Activated naive CD8-positive, alpha-beta T cell treated with anti-CD3 and anti-CD28 coated beads, Interleukin-2, amount 10 ng/mL, durations not matched to agents 7 days and 5 days (primary cell): ENCODE measurements at places on chromosomes 1 and 21. TPM values are rescaled to one million over a fixed set of nuclear protein-coding genes. Genes with fewer than 3 reads are reported as not detected.
A peak's percentile ranks its signal among the peaks of the same experiment; 100 is the strongest.

The ASCL5 gene
- total RNA-seq = not detected

The RWDD3 gene
- total RNA-seq = 21.4 TPM

The RHOU gene
- 7.7 TPM for total RNA-seq

The LRRC3 gene
- total RNA-seq = 3.5 TPM

The SLC35F3 gene
- total RNA-seq = 33.8 TPM

The IL23R gene
- 0.19 TPM for total RNA-seq

The C1QTNF12 gene
- total RNA-seq = 2.2 TPM

The LCE3D gene
- total RNA-seq = not detected

GRCh38 chr1:31479811-31480210, 66.8 kb downstream of the SERINC2 start:
- no peaks in the 10 kb centered on the region for H3K36me3 ChIP-seq
- peaks cover 21% of the 10 kb centered on the region for H3K27me3 ChIP-seq
- DNase-seq = no peak
- H3K27ac ChIP-seq = no peak overlapping the region

DNA sequence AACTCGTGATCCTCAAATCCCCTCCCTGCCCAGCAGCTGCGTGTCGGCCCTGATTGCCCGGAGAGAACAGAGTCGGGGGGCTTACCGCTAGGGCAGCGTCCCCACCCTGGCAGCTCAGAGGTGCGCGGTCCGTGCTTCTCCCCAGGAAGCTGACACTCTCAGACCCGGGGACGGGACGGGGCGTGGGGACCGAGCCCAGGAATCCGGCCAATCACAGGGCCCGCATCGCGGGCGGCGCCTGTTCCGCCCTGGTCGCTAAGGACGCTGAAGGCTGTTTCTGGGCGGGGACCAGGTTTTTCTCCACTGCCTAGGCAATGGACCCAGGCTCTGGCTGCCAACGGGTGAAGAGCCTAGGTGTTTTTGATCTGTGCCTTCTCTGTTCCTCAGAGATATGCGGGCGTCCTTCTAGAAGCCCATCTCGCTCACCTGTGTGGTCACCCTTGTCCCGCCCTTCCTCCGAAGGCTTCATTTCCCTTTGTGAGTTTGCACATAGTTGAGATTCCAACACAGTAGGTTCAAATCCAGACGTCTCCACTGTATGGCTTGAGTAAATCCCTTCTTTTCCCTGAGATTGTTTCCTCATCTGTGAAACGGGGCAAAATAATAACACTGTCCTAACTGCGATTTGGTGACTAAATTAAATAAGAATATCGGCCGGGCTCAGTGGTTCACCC, at the start of gene C1orf87:
Gene C1orf87 (minus strand): TSS at position 166 of the 674 bp plus-strand sequence. CDS start 1,127 bp downstream, outside the sequence.
- no peak for DNase-seq
- no peak within 1 kb of the TSS for H3K4me3 ChIP-seq
- H3K36me3 ChIP-seq = no peaks in the 10 kb centered on the region
- H3K4me1 ChIP-seq = no peaks in the 10 kb centered on the region
- H3K27me3 ChIP-seq = peaks cover 28% of the 10 kb centered on the region

GRCh38 chr21:39022035-39022434, 161.2 kb downstream of the PSMG1 start:
- H3K4me1 ChIP-seq = peaks cover 1% of the 10 kb centered on the region
- no peaks in the 10 kb centered on the region for H3K36me3 ChIP-seq
- no peak for DNase-seq
- peaks cover 3% of the 10 kb centered on the region for H3K27me3 ChIP-seq

GRCh38 chr1:159223004-159223403, 18.3 kb downstream of the ACKR1 start:
- no peaks in the 10 kb centered on the region for H3K36me3 ChIP-seq
- DNase-seq = no peak
- peaks cover 6% of the 10 kb centered on the region for H3K27me3 ChIP-seq

- DNase-seq = no peak
- no peaks in the 10 kb centered on the region for H3K27me3 ChIP-seq
- H3K27ac ChIP-seq = no peak overlapping the region
These were observed 30.0 kb upstream of the NRDC start for GRCh38 chr1:51908499-51908898.

- no peaks in the 10 kb centered on the region for H3K36me3 ChIP-seq
- DNase-seq = no peak
- H3K4me1 ChIP-seq = no peaks in the 10 kb centered on the region
- H3K4me3 ChIP-seq = no peak overlapping the region
- peaks cover 5% of the 10 kb centered on the region for H3K27me3 ChIP-seq
These were observed 67.3 kb downstream of the STUM start for GRCh38 chr1:226615876-226616275.

DNA sequence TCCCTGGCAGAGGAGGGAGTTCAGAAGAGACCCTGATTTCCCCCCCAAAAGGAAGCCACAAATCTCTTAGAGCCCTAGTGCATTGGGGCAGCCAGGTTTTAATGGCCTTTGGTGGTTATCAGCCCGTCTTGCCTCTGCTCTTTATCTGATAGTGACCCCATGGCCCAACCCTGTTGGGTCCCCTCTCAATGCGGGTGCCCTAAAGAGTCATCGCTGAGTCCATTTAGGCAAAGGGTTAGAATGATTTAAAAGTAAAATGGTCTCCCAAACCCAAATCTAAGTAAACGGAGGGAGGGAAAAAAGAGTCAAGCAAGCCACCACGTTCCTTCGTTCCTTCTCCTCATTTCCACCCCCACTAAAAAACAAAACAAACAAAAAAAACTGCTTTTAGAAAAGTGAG, 164.0 kb downstream of the RUNX1 start:
- no peaks in the 10 kb centered on the region for H3K36me3 ChIP-seq
- H3K27ac ChIP-seq = no peak overlapping the region
- no peak overlapping the region for H3K4me3 ChIP-seq
- peaks cover 5% of the 10 kb centered on the region for H3K27me3 ChIP-seq
- DNase-seq = no peak

- H3K27ac ChIP-seq = peak overlapping the region; percentile 98
- H3K27me3 ChIP-seq = no peaks in the 10 kb centered on the region
- peak overlapping the region; percentile 81 for H3K4me3 ChIP-seq
- DNase-seq = peak; percentile 38
These were observed 24.2 kb upstream of the PHTF1 start for GRCh38 chr1:113783254-113784103.

DNA sequence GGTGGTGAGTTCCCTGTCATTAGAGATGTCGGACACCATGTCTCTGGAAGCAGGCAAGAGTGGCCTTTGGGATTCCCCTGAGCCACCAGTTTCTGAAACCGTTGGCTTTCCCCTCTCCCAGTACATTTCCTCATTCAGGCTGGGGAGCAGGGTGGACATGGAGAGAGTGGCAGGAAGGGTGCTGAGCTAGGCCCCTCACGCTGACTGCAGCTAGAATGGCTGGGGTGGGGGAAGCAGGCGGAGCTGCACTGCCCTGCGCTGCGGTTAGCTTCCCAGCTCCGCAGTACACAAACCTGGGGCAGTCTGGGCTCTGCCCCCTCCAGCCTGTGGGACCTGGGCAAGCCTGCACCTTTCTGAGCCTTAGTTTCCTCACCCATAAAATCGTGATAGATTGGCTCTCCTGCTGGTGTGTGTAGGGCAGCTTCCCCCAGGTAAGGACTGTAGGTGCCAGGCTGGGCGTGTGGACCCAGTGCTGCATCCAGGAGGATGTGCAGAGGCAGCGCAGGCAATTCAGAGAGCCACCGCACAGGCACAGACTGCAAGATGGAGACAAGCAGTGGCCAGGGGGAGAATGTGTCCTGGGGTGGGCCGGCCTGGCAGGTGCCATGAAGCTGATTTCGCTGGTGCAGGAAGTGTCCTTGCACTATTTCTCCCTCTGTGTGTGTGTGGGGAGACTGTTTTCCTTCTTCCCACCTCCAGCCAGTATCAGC, 3.0 kb downstream of the PLA2G2F start:
- no peaks in the 10 kb centered on the region for H3K4me1 ChIP-seq
- H3K4me3 ChIP-seq = no peak overlapping the region
- H3K36me3 ChIP-seq = no peaks in the 10 kb centered on the region

DNA sequence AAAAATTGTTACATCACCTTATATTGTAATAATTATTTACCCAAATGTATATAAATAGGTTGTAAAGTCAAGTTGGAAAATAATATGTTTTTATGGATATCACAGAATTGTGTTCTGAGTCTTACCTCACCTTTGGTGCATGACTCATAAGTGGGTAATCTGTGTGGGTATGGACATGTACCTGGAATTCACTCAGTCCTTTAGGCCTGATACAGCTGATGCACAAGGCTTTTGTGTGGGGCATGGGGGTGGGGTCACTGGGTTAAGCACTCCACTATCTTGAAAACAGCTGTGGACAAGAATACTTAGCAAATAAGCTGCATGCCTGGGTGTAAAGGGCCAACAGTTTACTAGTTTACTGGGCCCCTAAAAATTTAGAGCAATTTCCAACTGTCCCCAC, 34.4 kb downstream of the INKA2 start:
- DNase-seq = no peak
- H3K4me3 ChIP-seq = no peak overlapping the region
- peaks cover 39% of the 10 kb centered on the region for H3K36me3 ChIP-seq

DNA sequence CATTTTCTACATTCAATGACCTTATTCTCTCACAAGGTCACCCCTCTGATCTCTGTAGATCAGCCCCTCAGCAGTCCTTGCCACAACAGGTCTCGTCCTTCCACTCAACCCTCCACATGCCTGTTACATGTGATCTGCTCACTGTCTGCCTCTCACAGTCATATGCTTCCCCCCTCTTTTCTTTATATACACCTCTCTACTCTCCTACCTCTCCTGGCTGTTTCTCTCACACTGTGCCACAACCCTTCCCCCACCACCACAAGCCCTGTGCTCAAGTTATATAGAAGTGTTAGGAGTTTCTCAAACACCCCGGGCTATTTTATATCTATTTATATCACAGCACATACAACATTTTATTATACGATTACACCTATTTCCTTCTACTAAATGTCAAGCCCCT, 12.6 kb downstream of the B3GALNT2 start:
- peaks cover 14% of the 10 kb centered on the region for H3K4me1 ChIP-seq
- H3K36me3 ChIP-seq = peaks cover 20% of the 10 kb centered on the region
- H3K27ac ChIP-seq = no peak overlapping the region
- H3K27me3 ChIP-seq = no peaks in the 10 kb centered on the region
- DNase-seq = no peak

DNA sequence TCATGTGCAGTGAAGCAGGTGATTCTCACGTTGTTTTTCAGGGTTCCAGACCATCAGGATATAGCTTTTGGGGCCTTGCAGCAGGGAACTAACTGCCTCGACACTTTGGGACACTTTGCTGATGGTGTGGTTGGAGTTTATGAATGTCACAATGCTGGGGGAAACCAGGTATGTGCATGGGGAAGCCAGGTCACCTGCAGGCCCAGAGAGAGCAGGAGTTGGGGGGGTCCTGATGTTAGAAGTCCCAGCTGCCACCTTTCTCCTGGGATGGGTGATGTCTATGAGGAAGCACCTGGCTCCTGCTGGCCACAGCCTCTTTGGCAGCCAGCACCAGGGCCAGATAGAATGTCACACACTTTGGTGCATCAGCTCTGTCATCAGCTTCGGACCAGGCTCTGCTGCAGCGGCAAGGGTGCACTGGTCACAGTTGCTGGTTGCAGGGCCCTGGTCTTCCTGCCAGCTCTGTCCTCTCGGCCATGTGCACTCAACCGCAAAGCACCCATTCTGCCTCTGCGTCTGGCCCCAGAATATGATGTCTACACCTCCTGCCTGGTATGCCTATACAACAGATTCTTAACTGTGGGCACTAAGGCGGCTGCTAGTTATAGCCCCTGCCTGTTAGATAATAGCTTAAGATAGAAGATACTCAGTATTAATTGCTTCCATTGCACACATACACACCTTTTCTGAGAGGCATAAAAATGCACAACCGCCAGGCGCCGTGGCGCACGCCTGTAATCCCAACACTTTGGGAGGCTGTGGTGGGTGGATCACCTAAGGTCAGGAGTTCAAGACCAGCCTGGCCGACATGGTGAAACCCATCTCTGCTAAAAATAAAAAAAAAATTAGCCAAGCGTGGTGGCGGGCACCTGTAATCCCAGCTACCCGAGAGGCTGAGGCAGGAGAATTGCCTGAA, 160.7 kb downstream of the PGBD5 start:
- DNase-seq = no peak
- peaks cover 9% of the 10 kb centered on the region for H3K4me1 ChIP-seq
- H3K36me3 ChIP-seq = peaks cover 2% of the 10 kb centered on the region
- H3K27me3 ChIP-seq = no peaks in the 10 kb centered on the region
- no peak overlapping the region for H3K27ac ChIP-seq
- no peak overlapping the region for H3K4me3 ChIP-seq

- H3K36me3 ChIP-seq = no peaks in the 10 kb centered on the region
- no peak overlapping the region for H3K4me3 ChIP-seq
- no peaks in the 10 kb centered on the region for H3K4me1 ChIP-seq
These were observed 3.8 kb upstream of the AADACL3 start for GRCh38 chr1:12712076-12712475.

- H3K27me3 ChIP-seq = no peaks in the 10 kb centered on the region
- peaks cover 22% of the 10 kb centered on the region for H3K4me1 ChIP-seq
- no peak overlapping the region for H3K27ac ChIP-seq
- DNase-seq = no peak
- no peaks in the 10 kb centered on the region for H3K36me3 ChIP-seq
These were observed 86.4 kb upstream of the SSX2IP start for GRCh38 chr1:84776639-84777038.

GRCh38 chr1:189859385-189859977, 618.2 kb downstream of the BRINP3 start:
- no peaks in the 10 kb centered on the region for H3K36me3 ChIP-seq
- no peak overlapping the region for H3K4me3 ChIP-seq
- no peaks in the 10 kb centered on the region for H3K27me3 ChIP-seq
- DNase-seq = peak; percentile 25
- H3K4me1 ChIP-seq = no peaks in the 10 kb centered on the region

GRCh38 chr1:69952676-69953075, 252.7 kb downstream of the LRRC40 start:
- H3K4me3 ChIP-seq = no peak overlapping the region
- H3K27ac ChIP-seq = no peak overlapping the region
- H3K36me3 ChIP-seq = no peaks in the 10 kb centered on the region
- no peaks in the 10 kb centered on the region for H3K27me3 ChIP-seq

GRCh38 chr1:70902211-70902610, 145.4 kb downstream of the PTGER3 start:
- DNase-seq = no peak
- H3K36me3 ChIP-seq = peaks cover 2% of the 10 kb centered on the region
- H3K27ac ChIP-seq = no peak overlapping the region

DNA sequence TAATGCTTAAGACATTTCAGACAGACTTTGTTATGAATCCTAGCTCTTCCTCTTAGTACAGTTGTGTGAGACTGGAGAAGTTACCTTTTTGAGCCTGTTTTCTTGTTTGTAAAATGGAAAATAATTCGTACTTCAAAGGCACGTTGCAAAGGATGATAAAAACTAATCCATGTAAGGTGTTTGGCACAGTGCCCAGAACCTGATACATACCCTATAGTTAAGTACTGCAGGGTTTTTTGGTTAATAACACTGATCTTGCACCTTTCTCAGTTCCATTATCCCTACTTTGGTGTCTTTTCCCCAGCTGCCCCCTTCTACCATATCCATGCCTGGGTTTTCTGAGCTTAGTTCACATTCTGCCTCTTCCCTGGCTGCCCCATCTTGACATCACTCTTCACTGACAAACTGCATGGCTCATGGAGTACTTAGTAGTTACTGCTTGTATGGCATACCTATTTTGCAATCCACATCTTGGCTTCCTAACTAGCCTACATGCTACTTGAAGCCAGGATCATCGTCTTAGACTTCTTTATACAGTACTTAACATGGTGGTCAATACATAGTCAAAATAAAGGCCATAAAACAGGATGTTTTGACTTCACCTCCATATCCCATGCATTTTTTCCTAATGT, 10.1 kb downstream of the CCDC185 start:
- peaks cover 16% of the 10 kb centered on the region for H3K27me3 ChIP-seq
- H3K4me3 ChIP-seq = no peak overlapping the region

- DNase-seq = no peak
- no peak overlapping the region for H3K27ac ChIP-seq
- H3K4me1 ChIP-seq = no peaks in the 10 kb centered on the region
- H3K27me3 ChIP-seq = no peaks in the 10 kb centered on the region
- H3K4me3 ChIP-seq = no peak overlapping the region
These were observed 55.8 kb upstream of the ZNF326 start for GRCh38 chr1:89939059-89939570.
